ENCODE measurements at places on chromosomes 13 and 19. TPM values are rescaled to one million over a fixed set of nuclear protein-coding genes. Genes with fewer than 3 reads are reported as not detected.

GRCh38 chr13:56396318-56396717 lies 744.4 kb upstream of the PRR20A start:
- no peak overlapping the region for H3K4me3 ChIP-seq
- DNase-seq, result no peak
- H3K36me3 ChIP-seq, result no peaks in the 10 kb centered on the region
- no peak overlapping the region for H3K27ac ChIP-seq

- no peaks in the 10 kb centered on the region for H3K36me3 ChIP-seq
- no peak overlapping the region for H3K27ac ChIP-seq
- no peaks in the 10 kb centered on the region for H3K27me3 ChIP-seq
- H3K4me3 ChIP-seq, result no peak overlapping the region
Measured at GRCh38 chr19:6491802-6492592, 10.1 kb downstream of the TUBB4A start.

DNA sequence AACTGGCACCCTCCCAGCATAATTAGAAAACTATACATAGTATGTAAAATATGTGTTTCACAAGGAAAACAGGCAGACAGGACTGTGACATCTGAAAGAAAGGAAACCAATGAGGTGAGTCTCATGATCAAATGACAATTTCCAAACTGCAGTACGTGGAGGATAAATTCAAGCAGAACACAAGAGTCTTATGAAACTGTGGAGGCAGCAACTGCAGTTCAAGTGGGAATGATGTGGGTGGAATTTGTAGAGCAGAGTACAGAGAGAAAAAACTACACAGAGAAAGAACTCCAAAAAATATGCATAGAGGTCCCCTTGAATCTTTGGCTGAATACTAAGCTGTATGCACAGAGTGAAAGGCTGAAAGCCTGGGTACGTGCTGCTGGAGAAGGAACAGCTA lies 9.7 kb downstream of the SIGLEC6 start:
- no peak overlapping the region for H3K4me3 ChIP-seq
- no peaks in the 10 kb centered on the region for H3K4me1 ChIP-seq
- DNase-seq, result no peak
- no peak overlapping the region for H3K27ac ChIP-seq
- H3K36me3 ChIP-seq, result no peaks in the 10 kb centered on the region
- H3K27me3 ChIP-seq, result no peaks in the 10 kb centered on the region

DNA sequence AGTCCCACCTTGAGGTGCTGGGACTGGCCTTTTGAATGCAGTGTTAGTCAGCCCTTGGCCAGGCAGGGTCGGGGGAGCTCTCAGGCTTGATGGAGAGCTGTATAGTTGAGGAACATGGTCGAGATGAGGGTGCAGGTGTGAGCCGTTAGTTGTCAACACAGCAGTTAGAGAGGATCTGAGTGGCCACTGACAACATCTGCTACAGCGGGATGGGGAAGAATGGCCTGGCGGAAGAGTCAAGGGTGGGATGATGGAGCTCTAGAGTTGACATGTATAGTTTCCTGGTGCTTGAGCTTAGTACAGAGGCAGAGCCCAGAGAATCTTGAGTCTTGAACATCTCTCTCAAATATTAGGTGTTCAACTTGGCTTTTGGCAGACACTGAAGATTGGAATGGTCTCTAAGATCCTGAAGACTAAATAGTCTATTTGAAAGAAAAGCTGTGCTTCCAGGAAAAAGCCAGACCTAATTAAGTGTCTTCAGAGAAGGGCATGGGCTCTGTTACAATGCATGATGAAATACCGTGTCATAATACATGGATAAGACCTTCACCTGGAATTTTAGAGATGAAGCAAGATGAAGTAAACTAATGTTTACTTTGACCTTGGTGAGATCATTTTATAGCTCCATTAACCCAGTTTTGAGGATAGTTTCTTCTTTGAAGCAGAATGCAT lies 9.7 kb downstream of the PCCA start:
- H3K27me3 ChIP-seq, result no peaks in the 10 kb centered on the region
- H3K4me3 ChIP-seq, result no peak overlapping the region
- H3K36me3 ChIP-seq, result no peaks in the 10 kb centered on the region
- no peak for DNase-seq

DNA sequence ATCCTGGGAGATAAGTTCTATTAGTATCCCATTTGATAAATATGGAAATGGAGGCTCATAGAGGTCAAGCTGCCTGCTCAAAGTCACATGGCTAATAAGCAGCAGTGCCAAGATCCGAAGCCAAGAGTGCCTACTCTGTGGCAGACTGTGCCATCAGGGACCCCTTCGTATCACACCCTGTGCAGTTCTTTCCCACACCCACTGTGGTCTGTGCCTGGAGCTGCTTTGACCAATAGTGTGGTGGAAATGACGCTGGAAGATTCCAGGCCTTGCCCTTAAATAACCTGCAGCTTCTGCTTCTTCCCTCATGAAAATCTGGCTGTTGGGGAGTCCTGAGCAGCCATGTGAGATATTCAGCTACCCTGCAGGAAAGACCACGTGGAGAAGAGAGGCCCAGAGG lies 10.1 kb downstream of the OPA3 start:
- no peaks in the 10 kb centered on the region for H3K27me3 ChIP-seq
- no peaks in the 10 kb centered on the region for H3K36me3 ChIP-seq
- H3K4me1 ChIP-seq, result no peaks in the 10 kb centered on the region
- no peak overlapping the region for H3K4me3 ChIP-seq
- no peak overlapping the region for H3K27ac ChIP-seq

GRCh38 chr19:38115271-38115802 lies 108.7 kb downstream of the DPF1 start:
- no peak overlapping the region for H3K27ac ChIP-seq
- no peaks in the 10 kb centered on the region for H3K4me1 ChIP-seq
- H3K4me3 ChIP-seq, result no peak overlapping the region
- peaks cover 17% of the 10 kb centered on the region for H3K36me3 ChIP-seq
- DNase-seq, result no peak

DNA sequence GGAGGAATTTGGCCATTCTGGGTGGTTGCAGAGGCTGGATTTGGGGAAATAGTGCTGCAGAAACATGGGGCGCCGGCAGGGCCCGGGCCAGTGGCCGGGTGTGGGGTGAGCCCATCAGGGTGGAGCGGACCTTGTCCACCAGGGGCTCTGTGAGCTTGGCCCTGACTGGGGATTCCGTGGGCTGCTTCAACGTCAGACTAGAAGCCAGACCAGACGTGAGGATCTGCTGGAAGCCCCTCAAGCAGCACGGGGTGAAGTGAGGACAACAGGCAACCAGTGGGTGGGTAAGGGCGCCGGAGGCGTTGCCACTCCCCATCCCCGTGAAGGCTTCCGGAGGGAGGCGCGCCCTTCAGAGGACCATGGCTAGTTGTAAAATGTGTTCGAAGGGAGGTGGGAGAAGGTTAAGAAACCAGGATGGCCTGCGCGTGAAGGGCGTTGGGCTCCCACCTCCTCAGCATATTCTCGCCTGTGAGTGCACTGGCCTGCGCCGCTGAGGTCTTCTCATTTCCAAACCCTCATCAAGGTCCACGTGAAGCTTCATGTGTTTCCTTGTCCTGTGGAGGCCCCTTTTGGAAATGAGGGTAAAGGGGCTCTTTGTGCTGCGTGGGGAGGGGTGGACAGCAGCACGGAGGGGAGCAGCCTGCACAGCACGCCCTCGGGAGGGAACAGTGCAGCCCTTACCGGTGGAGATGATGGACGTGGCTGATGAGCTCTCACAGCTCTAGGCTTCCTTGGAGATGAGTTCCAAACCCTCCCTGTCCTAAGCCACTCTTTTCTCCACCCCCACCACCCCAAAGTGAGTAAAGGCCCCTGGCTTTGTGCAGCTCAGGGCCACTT lies 8.3 kb downstream of the TEX29 start:
- no peaks in the 10 kb centered on the region for H3K36me3 ChIP-seq
- no peak for DNase-seq
- H3K4me1 ChIP-seq, result no peaks in the 10 kb centered on the region
- H3K27ac ChIP-seq, result no peak overlapping the region

- DNase-seq, result no peak
- peaks cover 5% of the 10 kb centered on the region for H3K36me3 ChIP-seq
- H3K4me1 ChIP-seq, result peaks cover 16% of the 10 kb centered on the region
Measured at GRCh38 chr19:37505958-37506386, 767 bp upstream of the ZNF793 start.

GRCh38 chr13:98504371-98504963 lies 72.4 kb downstream of the STK24 start:
- no peak overlapping the region for H3K27ac ChIP-seq
- H3K4me3 ChIP-seq, result no peak overlapping the region
- H3K36me3 ChIP-seq, result no peaks in the 10 kb centered on the region
- no peaks in the 10 kb centered on the region for H3K27me3 ChIP-seq
- peaks cover 65% of the 10 kb centered on the region for H3K4me1 ChIP-seq
- DNase-seq, result no peak

DNA sequence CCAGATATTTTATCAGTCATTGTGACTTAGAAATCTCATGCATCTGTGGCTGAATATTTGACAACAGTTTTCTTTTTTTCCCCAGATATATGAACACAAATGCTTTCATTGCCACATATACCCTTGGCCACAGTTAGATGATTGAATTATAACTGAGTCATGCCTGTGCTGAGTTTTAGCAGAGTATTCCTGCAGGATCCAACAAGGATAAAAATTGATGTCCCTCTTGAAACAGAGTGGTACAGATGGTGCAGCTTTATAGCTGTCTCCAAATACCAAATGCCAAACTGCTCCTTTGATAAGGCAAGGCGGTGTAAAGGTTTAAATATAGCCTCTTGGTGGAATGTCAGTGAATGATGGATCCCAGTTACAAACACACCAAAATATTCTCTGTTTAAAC lies 428.5 kb downstream of the GPC6 start:
- no peak overlapping the region for H3K4me3 ChIP-seq
- no peaks in the 10 kb centered on the region for H3K27me3 ChIP-seq
- H3K36me3 ChIP-seq, result no peaks in the 10 kb centered on the region
- no peak for DNase-seq
- no peak overlapping the region for H3K27ac ChIP-seq
- H3K4me1 ChIP-seq, result no peaks in the 10 kb centered on the region

GRCh38 chr13:73872397-73872796 lies 261.8 kb downstream of the KLF12 start:
- H3K27me3 ChIP-seq, result no peaks in the 10 kb centered on the region
- H3K4me1 ChIP-seq, result no peaks in the 10 kb centered on the region
- H3K4me3 ChIP-seq, result no peak overlapping the region
- DNase-seq, result no peak
- no peak overlapping the region for H3K27ac ChIP-seq

GRCh38 chr13:44899967-44900366 lies 89.3 kb downstream of the NUFIP1 start:
- no peak overlapping the region for H3K4me3 ChIP-seq
- no peaks in the 10 kb centered on the region for H3K36me3 ChIP-seq

GRCh38 chr19:8577247-8577646 lies at the start of gene MYO1F:
Gene MYO1F, minus strand, starts transcription at chr19:8577442. Its CDS starts 133 bp downstream, at chr19:8577309.
- no peak for DNase-seq
- H3K27me3 ChIP-seq, result no peaks in the 10 kb centered on the region
- no peaks in the 10 kb centered on the region for H3K36me3 ChIP-seq
- H3K4me1 ChIP-seq, result no peaks in the 10 kb centered on the region
- H3K27ac ChIP-seq, result no peak within 1 kb of the TSS

DNA sequence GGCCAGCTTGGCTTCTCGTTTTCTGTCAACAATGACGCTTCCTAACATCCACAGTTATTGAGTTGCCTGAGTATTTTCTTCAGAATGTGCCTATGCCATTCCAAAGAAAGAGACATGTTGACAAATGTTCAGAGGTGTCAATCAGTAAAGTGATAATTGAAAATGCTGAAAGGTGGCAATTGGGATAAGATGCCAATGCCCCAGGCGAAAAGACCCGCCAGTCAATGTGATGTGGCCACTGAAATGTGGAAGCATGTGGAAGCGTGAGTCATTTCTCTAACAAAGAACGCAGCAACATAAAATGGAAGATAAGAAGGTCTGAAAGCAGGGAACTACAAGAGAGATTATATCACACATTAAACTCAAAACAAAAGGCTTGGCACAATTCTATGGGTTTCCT lies 882.2 kb upstream of the SLC10A2 start:
- H3K4me1 ChIP-seq, result no peaks in the 10 kb centered on the region
- H3K27ac ChIP-seq, result no peak overlapping the region
- no peak for DNase-seq
- no peaks in the 10 kb centered on the region for H3K36me3 ChIP-seq
- H3K4me3 ChIP-seq, result no peak overlapping the region

- no peaks in the 10 kb centered on the region for H3K36me3 ChIP-seq
- H3K27ac ChIP-seq, result no peak overlapping the region
- no peaks in the 10 kb centered on the region for H3K27me3 ChIP-seq
- DNase-seq, result no peak
Measured at GRCh38 chr13:28337166-28338005, 157.5 kb downstream of the FLT1 start.

- no peaks in the 10 kb centered on the region for H3K4me1 ChIP-seq
- H3K27ac ChIP-seq, result no peak overlapping the region
- H3K27me3 ChIP-seq, result no peaks in the 10 kb centered on the region
Measured at GRCh38 chr13:77554069-77554468, 18.6 kb downstream of the SCEL start.

DNA sequence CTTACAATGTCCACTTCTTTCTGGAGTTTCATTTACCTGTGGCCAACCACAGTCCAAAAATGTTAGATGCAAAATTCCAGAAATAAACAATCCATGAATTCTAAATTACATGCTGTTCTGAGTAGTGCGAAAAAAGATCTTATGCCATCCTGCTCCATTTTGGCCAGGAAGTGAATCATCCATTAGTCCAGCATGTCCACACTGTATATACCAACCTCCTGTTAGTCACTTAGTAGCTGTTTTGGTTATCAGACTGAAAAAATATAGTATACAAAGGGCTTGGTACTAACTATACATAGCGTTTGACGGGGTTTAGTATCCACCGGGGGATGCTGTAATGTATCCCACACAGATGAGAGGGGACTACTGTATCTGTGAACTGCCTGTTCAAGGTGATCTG lies 618.0 kb upstream of the ARGLU1 start:
- H3K36me3 ChIP-seq, result no peaks in the 10 kb centered on the region
- DNase-seq, result no peak
- H3K27me3 ChIP-seq, result no peaks in the 10 kb centered on the region

DNA sequence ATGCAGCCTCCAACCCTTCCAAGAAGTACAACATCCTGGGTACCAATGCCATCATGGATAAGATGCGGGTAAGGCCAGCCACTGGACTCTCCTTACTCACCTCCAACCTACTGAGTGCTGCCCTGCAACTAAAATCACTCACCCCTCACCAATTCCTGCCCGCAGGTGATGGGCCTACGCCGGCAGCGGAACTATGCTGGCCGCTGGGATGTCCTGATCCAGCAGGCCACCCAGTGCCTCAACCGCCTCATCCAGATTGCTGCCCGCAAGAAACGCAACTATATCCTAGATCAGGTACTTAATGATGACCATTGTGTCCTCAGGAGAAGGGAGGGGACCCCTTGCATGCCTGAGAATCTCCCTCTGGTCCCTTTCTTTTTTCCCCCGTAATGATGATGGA lies 15.6 kb upstream of the CCDC97 start:
- H3K27ac ChIP-seq, result no peak overlapping the region
- H3K4me3 ChIP-seq, result no peak overlapping the region
- no peaks in the 10 kb centered on the region for H3K27me3 ChIP-seq
- peaks cover 63% of the 10 kb centered on the region for H3K36me3 ChIP-seq

- peak overlapping the region; percentile 69 for H3K4me3 ChIP-seq
- H3K27ac ChIP-seq, result no peak overlapping the region
- peaks cover 12% of the 10 kb centered on the region for H3K4me1 ChIP-seq
- DNase-seq, result no peak
- H3K36me3 ChIP-seq, result no peaks in the 10 kb centered on the region
Measured at GRCh38 chr19:55173714-55174409, 6.2 kb downstream of the SYT5 start.

The ZNF730 gene
- not detected for total RNA-seq

The NXNL1 gene
- total RNA-seq, result not detected

The GAPDHS gene
- not detected for total RNA-seq

The NKPD1 gene
- 0.49 TPM for total RNA-seq

The CGB1 gene
- not detected for total RNA-seq

The PTGER1 gene
- total RNA-seq, result 2.8 TPM

The ZNF490 gene
- 8.1 TPM for total RNA-seq

The SBSN gene
- total RNA-seq, result not detected

Measured in thoracic aorta (tissue), 2 donors.